Esophagus muscularis mucosa (tissue), 4 donors: ENCODE measurements at places on chromosomes 11 and 22. TPM values are rescaled to one million over a fixed set of nuclear protein-coding genes. Genes with fewer than 3 reads are reported as not detected.

Gene CCDC116
- 0.69 TPM for total RNA-seq

Gene RASL10A
- total RNA-seq, result not detected

Gene NTM
- total RNA-seq, result 6.3 TPM

Gene VSIG10L2
- 0.33 TPM for total RNA-seq

Gene FAM83F
- total RNA-seq, result 0.40 TPM

Gene TNNT3
- 4.2 TPM for total RNA-seq

Gene BLID
- 3.3 TPM for total RNA-seq

Gene C11orf87
- total RNA-seq, result not detected

Gene GAL3ST1
- 1.2 TPM for total RNA-seq

Gene PATE1
- total RNA-seq, result not detected

Gene IFITM1
- 180 TPM for total RNA-seq

GRCh38 chr11:7245341-7245740, 6.4 kb upstream of the SYT9 start:
- H3K27me3 ChIP-seq, result no peaks in the 10 kb centered on the region
- DNase-seq, result no peak
- H3K27ac ChIP-seq, result no peak overlapping the region
- H3K4me3 ChIP-seq, result no peak overlapping the region

- H3K36me3 ChIP-seq, result peaks cover 43% of the 10 kb centered on the region
- peak overlapping the region; percentile 93 for H3K27ac ChIP-seq
- no peak for DNase-seq
- peaks cover 77% of the 10 kb centered on the region for H3K4me1 ChIP-seq
- H3K27me3 ChIP-seq, result no peaks in the 10 kb centered on the region
Measured at GRCh38 chr11:66637557-66638176, 836 bp upstream of the RBM4 start.

DNA sequence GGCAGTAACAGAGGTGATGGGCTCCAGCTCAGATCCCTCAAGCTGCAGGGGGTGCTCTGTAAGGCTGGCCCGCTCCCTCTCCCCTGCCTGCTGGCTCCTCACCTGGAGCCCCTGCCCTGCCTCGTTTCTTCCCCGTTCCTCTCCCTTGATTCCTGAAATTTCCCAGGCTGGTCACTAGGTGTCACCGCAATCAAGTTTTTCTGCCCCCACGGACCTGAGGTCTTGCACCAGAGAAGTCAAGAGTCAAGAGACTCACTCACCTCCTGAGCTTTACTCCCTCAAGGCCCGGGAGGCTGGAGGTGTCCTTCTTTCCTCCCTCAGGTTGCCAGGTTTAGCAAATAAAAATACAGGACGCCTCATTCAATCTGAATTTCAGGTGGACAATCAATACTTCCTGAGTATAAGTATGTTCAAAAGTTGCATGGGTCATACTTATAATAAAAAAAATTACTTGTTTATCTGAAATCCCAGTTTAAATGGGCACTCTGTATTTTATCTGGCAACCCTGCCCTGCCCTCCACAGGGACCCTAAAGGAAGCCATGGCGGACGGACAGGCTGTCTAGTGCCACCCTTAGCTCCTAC, 69.2 kb downstream of the SCUBE1 start:
- DNase-seq, result no peak
- H3K4me3 ChIP-seq, result no peak overlapping the region
- H3K36me3 ChIP-seq, result no peaks in the 10 kb centered on the region
- H3K27ac ChIP-seq, result no peak overlapping the region
- no peaks in the 10 kb centered on the region for H3K27me3 ChIP-seq

GRCh38 chr22:20249797-20250354, 18.2 kb downstream of the RTN4R start:
- peaks cover 20% of the 10 kb centered on the region for H3K4me1 ChIP-seq
- no peaks in the 10 kb centered on the region for H3K36me3 ChIP-seq
- no peaks in the 10 kb centered on the region for H3K27me3 ChIP-seq
- peak overlapping the region; percentile 8 for H3K27ac ChIP-seq
- no peak for DNase-seq
- H3K4me3 ChIP-seq, result no peak overlapping the region

GRCh38 chr22:48822278-48823233, 1005.1 kb downstream of the BRD1 start:
- H3K27me3 ChIP-seq, result peaks cover 3% of the 10 kb centered on the region
- H3K4me1 ChIP-seq, result no peaks in the 10 kb centered on the region
- no peak overlapping the region for H3K27ac ChIP-seq
- no peaks in the 10 kb centered on the region for H3K36me3 ChIP-seq

- no peak overlapping the region for H3K27ac ChIP-seq
- no peaks in the 10 kb centered on the region for H3K4me1 ChIP-seq
- H3K27me3 ChIP-seq, result no peaks in the 10 kb centered on the region
Measured at GRCh38 chr11:7292922-7293321, 41.2 kb downstream of the SYT9 start.

DNA sequence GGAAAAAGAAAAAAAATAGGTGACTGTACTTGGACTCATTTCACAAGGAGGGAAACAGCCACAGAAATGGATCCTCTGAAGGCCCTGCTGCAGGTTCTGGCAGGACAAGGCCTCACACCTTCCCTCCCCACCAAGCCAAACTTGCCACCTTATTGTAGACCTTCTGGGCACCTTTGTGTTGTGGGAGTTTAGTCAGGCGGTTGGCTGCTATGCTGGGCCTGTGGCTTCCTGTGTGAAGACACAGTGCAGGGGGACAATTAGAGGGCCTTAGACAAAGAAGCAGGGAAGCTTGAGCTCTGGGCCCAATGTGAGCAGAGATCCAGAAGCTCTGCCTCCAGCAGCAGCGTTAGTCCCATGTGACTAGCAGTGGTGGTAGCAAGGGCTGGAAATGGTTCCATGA, 4.2 kb downstream of the RAB1B start:
- no peak for DNase-seq
- H3K4me1 ChIP-seq, result peaks cover 45% of the 10 kb centered on the region
- no peak overlapping the region for H3K27ac ChIP-seq
- peaks cover 64% of the 10 kb centered on the region for H3K36me3 ChIP-seq

DNA sequence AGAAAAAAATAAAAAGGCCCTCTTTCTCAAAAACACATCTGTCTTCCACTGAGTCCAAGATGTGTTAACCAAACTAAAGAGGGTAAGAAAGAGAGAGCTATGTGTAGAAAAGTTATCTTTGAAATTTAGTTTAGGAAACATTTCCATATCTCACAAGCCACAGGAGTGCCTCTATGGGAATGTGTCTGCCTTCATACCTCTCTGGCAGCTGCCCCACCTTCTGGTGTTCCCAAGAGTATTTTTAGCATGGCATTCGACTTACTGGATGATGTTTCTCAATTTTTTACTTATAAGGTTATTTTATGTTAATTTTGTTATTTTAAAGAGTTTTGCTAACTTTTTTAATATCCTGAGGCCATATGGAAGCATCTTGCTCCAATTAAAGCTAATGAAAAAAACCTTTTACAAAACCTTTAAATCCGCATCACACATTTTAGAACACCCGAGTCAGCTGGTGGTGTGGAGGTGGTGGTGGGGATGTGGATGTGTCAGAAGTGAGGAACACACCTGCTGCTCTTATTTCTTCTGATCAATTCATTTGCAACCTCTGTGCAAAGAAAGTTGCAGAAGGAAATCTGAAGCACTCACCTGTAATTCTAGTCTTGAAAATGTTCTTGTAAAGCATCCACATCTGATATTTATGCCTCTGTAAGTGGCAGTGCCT, 112.2 kb downstream of the NCAM1 start:
- H3K4me3 ChIP-seq, result no peak overlapping the region
- H3K36me3 ChIP-seq, result no peaks in the 10 kb centered on the region
- DNase-seq, result no peak
- H3K27me3 ChIP-seq, result no peaks in the 10 kb centered on the region
- H3K27ac ChIP-seq, result no peak overlapping the region

DNA sequence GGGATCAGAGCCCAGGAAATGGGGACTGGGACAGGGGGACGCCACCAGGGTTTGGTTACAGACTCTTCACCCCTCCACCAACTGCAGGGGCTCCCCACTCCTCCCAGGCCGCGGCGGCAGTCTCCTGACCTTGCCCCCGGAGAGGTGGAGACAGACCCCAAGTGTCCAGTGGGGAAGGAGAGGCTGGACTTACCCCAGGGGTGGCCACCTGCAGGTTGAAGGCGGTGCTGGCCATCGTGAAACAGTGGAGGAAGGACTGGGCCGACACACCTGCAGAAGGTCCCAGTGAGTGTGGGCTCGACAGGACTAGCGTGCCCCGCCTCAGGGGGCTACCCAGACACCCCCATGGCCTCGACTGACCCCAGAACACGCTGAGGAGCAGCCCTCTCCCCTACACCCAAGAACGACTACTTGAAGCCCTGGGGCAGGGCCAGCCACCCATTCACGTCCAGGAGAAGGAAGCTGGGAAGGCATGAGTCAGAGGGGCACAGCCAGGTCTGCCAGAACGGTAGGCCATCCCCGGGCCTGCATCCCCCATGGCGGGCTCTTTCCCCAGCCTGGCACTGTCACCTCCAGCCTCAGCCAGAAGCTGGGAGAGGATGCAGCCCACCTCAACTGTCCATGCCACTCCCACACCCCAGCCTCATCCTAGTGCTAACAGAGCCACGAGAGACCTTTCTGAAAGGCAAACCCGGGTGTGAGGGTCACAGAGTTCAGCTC, 2.3 kb downstream of the GATD1 start:
- H3K27ac ChIP-seq, result no peak overlapping the region
- H3K36me3 ChIP-seq, result peaks cover 46% of the 10 kb centered on the region
- no peaks in the 10 kb centered on the region for H3K27me3 ChIP-seq
- H3K4me3 ChIP-seq, result no peak overlapping the region

DNA sequence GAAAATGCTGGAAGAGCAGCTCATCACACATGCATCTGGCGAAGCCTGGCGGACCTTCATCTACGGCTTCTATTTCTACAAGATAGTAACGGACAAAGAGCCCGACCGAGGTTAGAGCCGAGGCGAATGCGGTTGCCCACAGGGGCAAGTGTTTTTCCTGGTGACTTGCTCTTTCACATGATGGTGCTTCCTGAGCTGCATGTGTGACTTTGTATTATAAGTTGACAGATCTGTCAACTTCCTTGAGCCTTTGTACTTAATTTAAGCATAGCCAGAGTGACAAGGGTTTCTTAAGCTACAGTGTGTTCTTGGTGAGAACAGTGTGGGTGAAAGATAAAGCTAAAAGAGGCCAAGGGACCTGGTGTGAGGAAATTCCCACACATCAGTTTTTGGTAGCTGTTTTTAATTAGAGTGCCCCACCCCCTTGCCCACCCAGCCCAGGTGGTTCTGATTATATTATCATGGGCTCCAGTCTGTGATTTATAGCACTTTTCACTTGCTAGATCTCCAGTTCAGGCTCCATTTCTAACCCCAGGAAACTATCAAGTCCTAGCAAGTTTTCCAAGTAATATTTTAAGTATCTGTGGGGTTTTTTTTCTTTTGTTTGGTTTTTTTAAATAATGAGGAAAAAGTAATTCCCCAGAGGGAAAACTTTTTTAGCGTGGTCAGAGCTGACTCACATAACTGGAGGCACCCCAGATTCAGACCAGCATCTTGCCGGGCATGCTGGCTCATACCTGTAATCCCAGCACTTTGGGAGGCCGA, 68.0 kb upstream of the YWHAH start:
- H3K4me1 ChIP-seq, result no peaks in the 10 kb centered on the region
- no peak overlapping the region for H3K27ac ChIP-seq
- peaks cover 88% of the 10 kb centered on the region for H3K36me3 ChIP-seq
- no peaks in the 10 kb centered on the region for H3K27me3 ChIP-seq

- H3K4me1 ChIP-seq, result no peaks in the 10 kb centered on the region
- no peaks in the 10 kb centered on the region for H3K27me3 ChIP-seq
- no peaks in the 10 kb centered on the region for H3K36me3 ChIP-seq
- no peak for DNase-seq
Measured at GRCh38 chr11:2539371-2540222, 94.8 kb downstream of the KCNQ1 start.

GRCh38 chr11:27229511-27230191, 133.4 kb downstream of the CCDC34 start:
- no peak overlapping the region for H3K27ac ChIP-seq
- no peak for DNase-seq
- H3K4me1 ChIP-seq, result peaks cover 19% of the 10 kb centered on the region

DNA sequence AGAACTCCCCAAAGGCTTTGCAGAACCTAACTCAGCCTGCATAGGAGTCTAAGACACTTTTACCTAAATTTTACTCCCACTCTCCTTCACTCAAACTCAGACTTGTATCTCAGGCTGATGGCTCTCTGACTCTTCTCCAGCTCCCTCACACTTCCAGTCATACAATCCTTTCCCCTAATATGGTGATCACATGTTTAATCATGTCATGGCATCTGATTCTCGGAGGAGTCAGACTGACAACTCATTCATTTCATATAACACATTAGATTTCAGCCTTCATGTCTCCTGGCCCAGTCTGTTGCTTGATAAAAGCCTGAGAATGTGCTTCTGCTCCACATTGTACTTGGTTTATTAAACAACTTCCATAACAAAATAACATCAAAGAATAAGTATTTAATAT, 1503.9 kb upstream of the TENM4 start:
- no peak overlapping the region for H3K27ac ChIP-seq
- no peak for DNase-seq
- no peaks in the 10 kb centered on the region for H3K27me3 ChIP-seq
- H3K4me1 ChIP-seq, result no peaks in the 10 kb centered on the region
- H3K4me3 ChIP-seq, result no peak overlapping the region

- no peak for DNase-seq
- no peaks in the 10 kb centered on the region for H3K36me3 ChIP-seq
- no peaks in the 10 kb centered on the region for H3K27me3 ChIP-seq
- H3K4me1 ChIP-seq, result no peaks in the 10 kb centered on the region
- no peak overlapping the region for H3K27ac ChIP-seq
Measured at GRCh38 chr11:29159552-29160465, 857.0 kb downstream of the KCNA4 start.

- no peaks in the 10 kb centered on the region for H3K27me3 ChIP-seq
- no peak overlapping the region for H3K27ac ChIP-seq
- H3K4me3 ChIP-seq, result no peak overlapping the region
- peaks cover 18% of the 10 kb centered on the region for H3K4me1 ChIP-seq
- no peak for DNase-seq
Measured at GRCh38 chr11:96185220-96185768, 157.7 kb downstream of the MAML2 start.

DNA sequence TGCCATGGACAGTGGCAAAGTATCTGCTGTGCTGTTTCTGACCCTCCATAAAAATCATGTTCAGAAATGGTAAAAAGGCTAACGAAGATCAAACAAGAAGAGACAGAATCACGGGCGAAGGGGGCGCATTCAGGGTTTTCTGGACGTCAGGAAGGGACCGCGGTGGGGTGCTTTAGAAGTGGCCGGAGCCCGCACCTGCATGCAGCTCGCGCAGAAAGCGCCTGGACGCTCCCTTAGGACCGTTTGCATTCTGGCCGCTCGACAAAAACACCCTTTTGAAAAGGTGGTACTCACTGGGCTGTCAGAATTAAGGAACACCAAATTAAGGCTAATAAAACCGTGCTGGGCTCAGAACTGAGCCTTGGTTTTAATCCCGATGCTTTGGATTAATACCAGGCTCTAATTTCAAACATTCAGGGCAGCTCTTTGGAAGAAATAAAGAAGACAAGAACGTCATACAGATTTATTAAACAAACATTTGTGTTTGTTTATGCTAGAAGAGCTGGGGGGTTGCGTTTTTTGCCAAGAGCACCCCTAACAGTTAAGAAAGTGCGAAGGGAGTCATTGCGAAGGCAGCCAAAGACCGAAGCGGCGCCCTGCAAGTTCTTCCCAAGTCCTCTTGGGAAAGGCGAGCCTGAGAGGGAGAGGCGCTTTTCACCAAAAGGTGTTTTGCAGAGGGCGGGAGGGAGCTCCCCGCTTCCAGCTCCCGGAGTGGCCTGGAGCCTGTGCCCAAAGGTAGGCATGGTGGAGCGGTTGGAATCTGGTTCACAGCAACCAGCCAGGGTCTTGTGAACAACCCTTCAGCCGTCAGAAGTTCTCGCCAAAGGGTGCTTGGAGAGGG, 47.7 kb upstream of the DBX1 start:
- no peaks in the 10 kb centered on the region for H3K4me1 ChIP-seq
- DNase-seq, result no peak
- peaks cover 45% of the 10 kb centered on the region for H3K27me3 ChIP-seq
- H3K27ac ChIP-seq, result no peak overlapping the region
- no peaks in the 10 kb centered on the region for H3K36me3 ChIP-seq
- no peak overlapping the region for H3K4me3 ChIP-seq
